ENCODE measurements at places on chromosomes 6 and 20. TPM values are rescaled to one million over a fixed set of nuclear protein-coding genes. Genes with fewer than 3 reads are reported as not detected.

Gene MOCS3
- 2.6 TPM for total RNA-seq

Gene TTK
- total RNA-seq, result 0.28 TPM

Gene KCNK16
- total RNA-seq, result not detected

Gene CYP39A1
- total RNA-seq, result 35.9 TPM

Gene THBD
- total RNA-seq, result 2.2 TPM

Gene PKIB
- 2.1 TPM for total RNA-seq

Gene ZNF334
- 1.9 TPM for total RNA-seq

Gene SLC22A2
- not detected for total RNA-seq

Gene SLC35D3
- not detected for total RNA-seq

Gene FAM209B
- not detected for total RNA-seq

Gene DOK5
- not detected for total RNA-seq

Gene CSTF1
- 17.2 TPM for total RNA-seq

Gene PACRG
- total RNA-seq, result 1.8 TPM

Gene MYBL2
- total RNA-seq, result 0.63 TPM

Gene DACT2
- 1.5 TPM for total RNA-seq

Gene SLC22A1
- 1,378 TPM for total RNA-seq

Gene MYL9
- total RNA-seq, result 22.8 TPM

Gene PRR18
- 2.0 TPM for total RNA-seq

Gene CLVS2
- total RNA-seq, result not detected

Gene BHLHE23
- total RNA-seq, result not detected

Gene OPRL1
- 0.15 TPM for total RNA-seq

Gene SALL4
- total RNA-seq, result 1.3 TPM

Gene PBOV1
- not detected for total RNA-seq

Gene COX4I2
- not detected for total RNA-seq

Gene MUC22
- not detected for total RNA-seq

Gene PLG
- 1,901 TPM for total RNA-seq

Gene FLRT3
- 7.9 TPM for total RNA-seq

Gene PFDN6
- total RNA-seq, result 19.2 TPM

Gene ACTL10
- total RNA-seq, result 0.20 TPM

Gene FERMT1
- total RNA-seq, result 0.23 TPM

Gene TOMM6
- total RNA-seq, result 72.3 TPM

Gene SNPH
- total RNA-seq, result 0.20 TPM

Gene MBOAT1
- total RNA-seq, result 4.6 TPM

Gene NNAT
- total RNA-seq, result 0.15 TPM

Gene GRM1
- not detected for total RNA-seq

Gene TMC2
- not detected for total RNA-seq

Gene FRMD1
- total RNA-seq, result 0.10 TPM

Gene CLPSL2
- not detected for total RNA-seq

Gene ULBP3
- 0.35 TPM for total RNA-seq

Gene SPEF1
- total RNA-seq, result 0.10 TPM

Gene NPEPL1
- total RNA-seq, result 12.8 TPM

Gene SMOC2
- total RNA-seq, result 0.68 TPM

Gene MTHFD1L
- 1.6 TPM for total RNA-seq

Gene ZSCAN31
- total RNA-seq, result 2.4 TPM

Gene LPIN3
- 32.2 TPM for total RNA-seq

Gene GLYATL3
- total RNA-seq, result not detected

Gene CLPSL1
- not detected for total RNA-seq

Gene PLCB1
- total RNA-seq, result 3.9 TPM

Gene CEP43
- total RNA-seq, result 17.7 TPM

Gene SIRPB2
- total RNA-seq, result 0.50 TPM

Measured in left lobe of liver (tissue), 2 donors.